ENCODE measurements at places on chromosomes 6 and 20. TPM values are rescaled to one million over a fixed set of nuclear protein-coding genes. Genes with fewer than 3 reads are reported as not detected.

PLAGL1 gene
- total RNA-seq, result 61.9 TPM

NMBR gene
- 0.71 TPM for total RNA-seq

ITPA gene
- total RNA-seq, result 22.7 TPM

RAB44 gene
- total RNA-seq, result 0.33 TPM

ZNF334 gene
- total RNA-seq, result 34.7 TPM

REPS1 gene
- 77.6 TPM for total RNA-seq

ENPP1 gene
- total RNA-seq, result 10.3 TPM

CRNKL1 gene
- 66.3 TPM for total RNA-seq

CRYBG1 gene
- total RNA-seq, result 5.7 TPM

TRIM10 gene
- 1.0 TPM for total RNA-seq

LY86 gene
- total RNA-seq, result 2.1 TPM

IRF4 gene
- 7.6 TPM for total RNA-seq

PABPC1L gene
- 17.4 TPM for total RNA-seq

OR2W1 gene
- total RNA-seq, result not detected

SASH1 gene
- total RNA-seq, result 103 TPM

ELMO2 gene
- total RNA-seq, result 55.7 TPM

RALGAPA2 gene
- 66.7 TPM for total RNA-seq

CBFA2T2 gene
- total RNA-seq, result 44.0 TPM

PAX1 gene
- total RNA-seq, result 0.33 TPM

ZNF165 gene
- total RNA-seq, result 0.82 TPM

SDHAF4 gene
- total RNA-seq, result 13.7 TPM

TSPYL4 gene
- 51.3 TPM for total RNA-seq

FOXQ1 gene
- total RNA-seq, result 2.7 TPM

PPIL6 gene
- 10.0 TPM for total RNA-seq

GHRH gene
- total RNA-seq, result not detected

SPATS1 gene
- not detected for total RNA-seq

SLC35D3 gene
- total RNA-seq, result 4.9 TPM

Data from camera-type eye (tissue), 1 donor.